CD4-positive, alpha-beta T cell treated with Interferon gamma for 1 hour (primary cell): ENCODE measurements at places on chromosomes 5 and 9.

DNA sequence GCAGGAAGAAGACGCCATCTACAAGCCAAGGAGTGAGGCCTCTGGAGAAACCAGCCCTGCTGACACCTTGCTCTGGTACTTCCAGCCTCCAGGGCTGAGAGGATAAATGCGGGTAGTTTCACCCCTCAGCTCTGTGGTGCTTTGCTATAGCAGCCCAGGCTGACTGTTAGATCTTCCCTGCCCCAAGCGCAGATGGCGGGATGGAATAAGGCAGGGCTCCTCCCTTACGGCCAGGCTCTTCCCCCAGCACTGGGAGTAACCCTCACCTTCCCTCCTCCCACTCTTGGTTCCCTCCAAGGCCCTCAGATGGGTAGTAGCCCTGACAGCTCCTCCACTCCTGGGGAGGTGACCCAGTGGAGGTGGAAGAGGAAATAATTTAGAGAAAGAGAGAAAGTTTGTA is 285.1 kb downstream of the GADD45G start:
- DNase-seq: no peak

- no peak for DNase-seq
Observed at GRCh38 chr9:120937127-120937526, 10.5 kb upstream of the TRAF1 start.

DNA sequence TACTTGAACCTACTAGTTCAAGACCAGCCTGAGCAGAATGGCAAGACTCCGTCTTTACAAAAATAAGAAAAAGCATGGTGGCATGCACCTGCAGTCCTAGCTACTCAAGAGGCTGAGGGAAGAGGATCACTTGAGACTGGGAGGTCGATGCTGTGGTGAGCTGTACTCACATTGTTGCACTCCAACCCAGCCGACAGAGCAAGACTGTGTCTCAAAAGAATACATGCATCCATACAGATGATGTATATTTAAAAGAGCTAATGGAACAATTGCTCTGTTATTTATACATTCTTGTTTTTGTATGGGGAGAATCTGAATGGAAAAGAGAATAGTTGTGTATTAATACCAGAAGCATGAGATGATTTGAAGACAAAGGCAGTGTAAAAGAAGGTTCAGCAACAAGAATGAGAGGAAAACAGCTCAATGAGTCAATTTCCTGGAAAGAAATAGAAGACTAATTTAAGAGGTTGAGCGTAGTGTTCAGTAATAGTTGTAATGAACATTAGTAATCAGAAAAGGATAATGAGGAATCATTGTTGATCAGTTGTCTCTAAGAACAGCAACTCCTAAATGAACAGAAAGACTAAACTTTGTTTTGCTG is 1.9 kb upstream of the LRRC70 start:
- DNase-seq: no peak

DNA sequence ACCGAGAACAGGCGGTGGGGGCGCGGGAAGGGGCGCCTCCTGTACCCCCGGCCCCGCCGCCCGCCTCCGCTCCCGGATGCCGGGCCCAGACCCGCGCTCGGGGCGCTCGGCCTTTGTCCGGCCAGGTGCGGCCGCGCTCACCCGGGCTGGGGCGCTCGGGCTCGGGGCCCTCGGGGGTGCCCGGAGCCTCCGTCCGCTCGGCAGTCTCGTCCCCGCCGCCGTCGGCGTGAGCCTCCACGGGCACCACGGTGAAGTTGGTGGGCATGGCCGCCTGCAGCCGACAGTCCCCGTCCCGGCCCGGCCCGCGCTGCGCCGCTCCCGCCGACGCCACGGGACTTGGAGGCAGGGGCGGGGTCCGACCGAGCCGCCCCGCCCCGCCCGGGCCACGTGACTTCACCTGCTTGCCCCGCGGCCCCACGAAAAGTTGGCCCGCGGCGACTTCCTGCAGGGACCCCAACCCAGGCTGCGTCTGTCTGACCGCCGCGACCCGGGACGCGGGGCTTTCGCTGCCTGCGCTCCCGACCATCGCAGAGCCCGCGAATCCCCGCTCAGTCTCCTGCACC is at the start of gene SLC12A7:
Gene SLC12A7 (minus strand): TSS at position 337 of the 563 bp plus-strand sequence. CDS start 72 bp downstream, at position 265.
- DNase-seq: peak; percentile 59

DNA sequence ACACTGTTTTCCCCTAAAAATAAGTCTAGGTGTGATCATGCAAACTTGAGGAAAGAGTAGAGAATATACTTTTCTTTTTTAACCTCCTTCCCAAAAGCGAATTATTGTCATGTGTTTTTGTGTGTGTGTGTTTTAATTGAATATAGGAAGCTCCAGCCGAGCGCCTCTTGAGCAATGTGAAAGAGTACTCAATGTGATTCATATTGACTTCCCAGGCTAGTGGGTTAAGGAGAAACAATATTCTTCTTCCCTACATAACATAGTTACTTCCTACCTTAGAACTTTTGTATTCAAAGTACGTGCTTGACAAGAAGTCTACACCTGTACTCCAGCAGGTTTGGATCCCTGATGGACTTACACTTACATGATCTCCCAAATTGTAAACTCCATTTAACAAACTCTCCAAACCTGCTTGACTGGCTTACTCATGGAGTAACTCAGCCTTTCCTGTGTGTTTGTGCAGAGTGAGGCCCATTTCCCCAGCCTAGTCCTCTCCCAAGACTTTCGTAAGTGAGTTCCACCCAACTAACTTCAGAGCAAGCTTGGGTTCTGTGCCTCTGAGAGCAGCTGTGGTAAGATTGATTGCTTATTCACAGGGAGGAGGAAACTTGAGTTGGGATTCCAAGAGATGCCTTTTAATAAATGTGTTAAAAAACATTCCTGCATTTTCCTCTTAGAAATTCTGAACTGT is 9.3 kb downstream of the SLC28A3 start:
- no peak for DNase-seq

GRCh38 chr5:87539839-87540238 is 127.1 kb upstream of the CCNH start:
- DNase-seq: no peak

- DNase-seq: no peak
Observed at GRCh38 chr9:27165670-27166069, 56.6 kb downstream of the TEK start.

GRCh38 chr5:132498686-132499271 is 8.2 kb upstream of the IRF1 start:
- no peak for DNase-seq

GRCh38 chr9:18893491-18893890 is 139.5 kb downstream of the SAXO1 start:
- no peak for DNase-seq

DNA sequence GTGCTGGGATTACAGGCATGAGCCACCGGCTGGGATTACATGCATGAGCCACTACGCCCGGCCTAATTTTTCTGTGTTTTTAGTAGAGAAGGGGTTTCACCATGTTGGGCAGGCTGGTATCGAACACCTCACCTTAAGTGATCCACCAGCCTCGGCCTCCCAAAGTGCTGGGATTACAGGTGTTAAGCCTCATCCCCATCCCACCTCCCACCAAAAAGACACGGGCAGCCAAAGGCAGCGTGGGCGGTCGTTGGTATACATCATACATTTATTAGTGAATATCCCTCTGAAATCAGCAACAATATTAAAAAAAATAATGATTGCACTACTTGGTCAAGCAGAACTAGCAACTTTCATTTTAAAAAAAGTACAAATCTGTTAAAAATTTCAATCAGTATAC is 10.7 kb downstream of the RNF44 start:
- no peak for DNase-seq

DNA sequence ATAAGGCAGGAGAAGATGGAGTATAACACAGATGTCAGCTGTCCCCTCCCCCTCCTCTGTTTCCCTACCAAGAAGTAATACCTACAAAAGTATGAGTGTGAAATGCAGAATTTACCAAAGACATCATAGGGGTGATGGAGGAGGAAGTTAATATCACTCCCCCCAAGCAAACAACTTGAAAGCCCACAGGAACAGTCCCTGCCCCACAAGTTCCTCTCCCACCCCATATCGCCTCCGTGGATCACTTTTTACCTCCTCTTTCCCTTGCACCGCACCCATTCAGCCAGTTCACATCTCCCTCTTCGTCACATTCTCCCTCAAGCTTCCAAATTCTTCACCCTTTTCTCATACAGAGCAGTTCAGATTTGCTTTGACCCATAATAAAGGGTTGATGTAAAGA is 7.0 kb upstream of the SIL1 start:
- no peak for DNase-seq

DNA sequence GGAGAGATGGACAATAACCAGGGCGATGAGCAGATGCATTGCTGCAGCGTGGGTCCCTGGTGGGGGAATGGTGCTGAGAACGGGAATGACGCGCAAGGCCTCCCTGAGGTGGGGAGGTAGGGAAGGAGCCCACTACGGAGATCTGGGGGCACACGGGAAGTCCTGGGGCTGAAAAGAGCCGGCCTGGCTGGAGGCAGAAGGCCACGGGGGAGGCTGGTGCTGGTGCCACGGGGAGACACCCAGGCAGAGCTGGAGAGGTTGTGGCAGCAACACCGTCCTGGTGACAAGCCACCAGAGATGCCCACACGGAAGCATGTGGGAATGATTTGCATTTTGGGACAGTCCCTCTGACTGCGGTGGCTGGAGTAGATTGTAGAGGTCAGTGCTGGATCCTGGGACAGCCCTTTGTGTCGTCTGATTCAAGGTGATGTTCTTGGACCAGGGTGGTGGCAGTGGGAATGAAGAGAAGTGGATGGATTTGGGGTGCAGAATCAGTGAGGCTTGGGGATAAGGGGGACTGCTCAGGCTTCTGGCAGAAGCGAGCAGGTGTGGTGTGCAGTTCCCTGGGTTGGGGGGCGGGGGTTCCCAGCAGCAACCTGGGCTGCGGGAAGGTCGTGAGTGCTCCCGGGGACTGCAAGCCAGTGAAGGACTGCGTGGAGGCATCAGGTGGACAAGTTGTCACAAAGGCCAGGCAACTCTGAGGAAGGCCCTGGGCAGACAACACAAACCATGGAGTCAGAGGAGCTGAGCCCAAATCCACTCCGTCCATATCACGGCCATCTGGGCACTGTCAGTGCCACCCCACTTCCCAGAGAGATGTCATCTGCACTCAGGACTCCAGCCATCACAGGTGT is 25.2 kb upstream of the CNOT6 start:
- DNase-seq: no peak

- DNase-seq: no peak
Observed at GRCh38 chr9:124818431-124819281, 34.6 kb upstream of the WDR38 start.

GRCh38 chr5:88964831-88965230 is 81.8 kb upstream of the MEF2C start:
- no peak for DNase-seq

- DNase-seq: no peak
Observed at GRCh38 chr9:5815461-5815860, 17.5 kb downstream of the ERMP1 start.

GRCh38 chr9:27714388-27714787 is 141.1 kb upstream of the C9orf72 start:
- no peak for DNase-seq

DNA sequence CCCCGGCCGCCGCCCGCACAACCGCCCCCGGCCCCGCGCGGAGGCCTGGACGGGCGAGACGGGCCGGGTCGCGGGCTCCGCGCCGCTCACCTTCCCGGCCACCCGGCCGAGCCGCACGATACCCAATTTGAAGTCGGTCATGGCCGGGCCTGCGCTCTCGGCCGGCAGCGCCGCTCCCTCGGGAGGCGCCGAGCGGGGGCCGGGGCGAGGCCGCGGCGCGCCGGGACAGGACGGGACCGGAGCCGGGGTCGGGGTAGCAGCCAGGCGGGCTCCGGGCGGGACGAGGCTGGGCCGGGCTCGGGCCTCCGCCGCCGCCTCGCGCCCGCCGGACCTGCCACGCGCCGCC is 216 bp downstream of the ZMYND19 start:
- DNase-seq: no peak

- no peak for DNase-seq
Observed at GRCh38 chr9:8980496-8981013, 1181.0 kb upstream of the DMAC1 start.

DNA sequence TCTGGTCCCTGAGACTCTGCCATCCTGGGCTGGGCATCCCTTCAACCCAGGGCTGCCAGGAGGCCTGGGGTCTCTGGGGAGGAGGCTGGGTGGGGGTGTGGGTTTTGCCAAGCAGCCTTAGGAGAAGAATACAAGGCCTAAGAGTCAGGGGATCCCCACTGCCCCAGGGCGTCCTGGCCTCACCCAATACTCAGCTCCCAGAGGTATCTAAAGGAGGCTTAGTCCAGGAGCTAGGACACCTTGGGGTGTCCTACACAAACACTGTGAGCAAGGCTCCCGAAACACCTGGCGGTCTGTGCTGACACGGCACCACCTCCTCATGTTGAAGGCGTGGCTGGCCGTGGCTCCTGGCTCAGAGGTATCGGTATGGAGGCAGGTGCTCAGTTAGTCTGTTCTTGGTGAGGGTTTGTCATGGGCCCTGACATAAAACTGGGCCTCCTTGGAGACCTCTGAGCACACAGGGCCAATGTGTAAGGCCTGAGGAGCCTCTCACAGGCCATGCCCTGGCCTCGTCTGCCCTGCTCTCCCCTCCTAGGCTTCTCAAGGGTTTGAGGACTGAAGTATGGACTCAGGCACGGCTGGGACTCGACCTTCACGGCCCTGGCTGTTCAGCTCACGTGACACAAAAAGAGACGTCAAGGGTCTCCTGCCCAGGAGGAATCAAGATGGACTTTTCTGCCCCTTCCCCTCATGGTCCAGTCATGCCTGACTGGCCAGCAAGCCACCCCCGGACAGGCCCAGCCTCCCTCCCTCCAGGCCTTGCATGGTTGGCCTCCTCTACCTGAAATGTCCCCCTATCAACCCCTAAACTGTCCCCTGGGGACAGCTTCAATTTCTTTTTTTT is 277.3 kb downstream of the FSTL4 start:
- no peak for DNase-seq
